ENCODE measurements at places on chromosomes 7 and 10. TPM values are rescaled to one million over a fixed set of nuclear protein-coding genes. Genes with fewer than 3 reads are reported as not detected.

Gene CALD1
- not detected for total RNA-seq

Gene SSC4D
- 2.2 TPM for total RNA-seq

Gene FFAR4
- total RNA-seq, result 88.1 TPM

Gene OR2A12
- total RNA-seq, result not detected

- DNase-seq, result no peak
Observed at GRCh38 chr7:52088008-52088901, 771.6 kb upstream of the COBL start.

DNA sequence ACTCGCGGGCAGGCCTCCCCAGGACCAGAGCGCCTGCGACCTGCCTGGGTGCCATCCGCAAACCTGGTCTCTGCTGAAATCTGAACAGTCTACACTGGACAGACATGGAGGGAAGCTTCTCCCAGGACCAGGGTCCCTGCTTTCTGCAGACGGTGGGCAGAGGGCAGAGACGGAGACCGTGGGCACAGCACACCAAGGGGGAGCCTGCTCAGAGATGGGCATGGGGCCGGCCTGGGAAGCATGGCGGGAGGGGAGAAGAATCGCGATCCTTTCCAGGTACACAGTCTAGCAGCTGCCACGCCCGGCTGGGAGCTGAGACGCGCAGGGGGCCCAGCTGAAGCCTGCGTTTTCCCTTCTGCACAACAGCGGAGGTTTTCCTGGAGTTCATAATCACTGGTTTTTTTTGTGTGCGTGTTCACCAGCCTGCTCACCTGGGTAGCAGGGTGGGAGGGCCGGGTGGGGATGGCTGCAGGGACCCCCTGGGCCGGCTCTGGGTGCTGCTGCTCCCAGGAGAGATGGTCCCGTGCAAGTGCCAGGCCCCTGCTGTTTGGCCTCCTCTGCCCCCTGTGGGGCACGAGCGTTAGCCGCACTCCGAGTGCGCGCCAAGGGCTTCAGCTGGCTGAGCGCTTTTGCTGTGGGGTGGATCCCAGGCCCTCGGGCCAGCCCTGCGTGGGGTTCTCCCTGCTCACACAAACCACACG, 448.8 kb downstream of the DNAJB6 start:
- no peak for DNase-seq

- no peak for DNase-seq
Observed at GRCh38 chr10:126919426-126919825, 14.2 kb downstream of the DOCK1 start.

DNA sequence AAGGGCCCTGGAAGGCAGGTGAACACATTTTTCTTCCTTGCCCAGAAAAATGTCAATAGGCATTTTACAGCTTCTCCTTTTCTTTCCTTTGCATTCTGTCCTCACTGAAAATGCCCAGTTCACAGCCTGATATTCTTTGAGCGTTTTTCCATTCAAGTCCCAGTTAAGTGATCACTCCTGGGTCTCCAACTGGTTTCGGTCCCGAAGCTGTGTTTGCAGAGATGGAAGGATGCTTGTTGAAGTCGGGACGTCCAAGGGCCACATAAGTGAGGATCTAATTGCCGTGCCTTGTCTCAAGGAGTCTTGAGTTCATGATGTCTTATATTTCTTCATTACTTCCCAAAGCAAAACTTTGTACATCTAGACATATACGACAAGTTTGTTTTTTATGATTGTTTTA, 208.7 kb upstream of the PRKCQ start:
- no peak for DNase-seq

- no peak for DNase-seq
Observed at GRCh38 chr7:42739638-42740037, 172.2 kb downstream of the C7orf25 start.

- no peak for DNase-seq
Observed at GRCh38 chr7:21154614-21155013, 273.3 kb upstream of the SP4 start.

GRCh38 chr7:35755711-35756110, 45.1 kb upstream of the SEPTIN7 start:
- no peak for DNase-seq

DNA sequence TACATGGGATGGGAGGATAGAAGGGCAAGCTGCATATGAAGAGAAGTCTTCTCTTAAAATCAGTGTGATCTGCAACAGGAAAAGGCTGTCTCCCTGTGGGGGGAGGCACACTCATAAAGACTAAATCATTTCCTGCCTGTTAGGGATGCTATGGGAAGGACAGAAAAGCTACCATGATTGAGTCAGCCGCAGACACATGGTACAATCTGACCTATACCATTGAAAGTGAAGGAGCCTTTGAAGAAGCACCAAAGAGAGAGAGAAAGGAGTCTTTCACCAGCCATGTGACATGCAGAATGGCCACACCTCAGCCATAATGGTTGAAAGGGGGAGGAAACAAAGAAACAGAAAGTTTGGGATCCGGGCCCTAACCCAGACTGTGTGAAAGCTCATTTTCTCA, 29.1 kb downstream of the NUDCD3 start:
- no peak for DNase-seq

DNA sequence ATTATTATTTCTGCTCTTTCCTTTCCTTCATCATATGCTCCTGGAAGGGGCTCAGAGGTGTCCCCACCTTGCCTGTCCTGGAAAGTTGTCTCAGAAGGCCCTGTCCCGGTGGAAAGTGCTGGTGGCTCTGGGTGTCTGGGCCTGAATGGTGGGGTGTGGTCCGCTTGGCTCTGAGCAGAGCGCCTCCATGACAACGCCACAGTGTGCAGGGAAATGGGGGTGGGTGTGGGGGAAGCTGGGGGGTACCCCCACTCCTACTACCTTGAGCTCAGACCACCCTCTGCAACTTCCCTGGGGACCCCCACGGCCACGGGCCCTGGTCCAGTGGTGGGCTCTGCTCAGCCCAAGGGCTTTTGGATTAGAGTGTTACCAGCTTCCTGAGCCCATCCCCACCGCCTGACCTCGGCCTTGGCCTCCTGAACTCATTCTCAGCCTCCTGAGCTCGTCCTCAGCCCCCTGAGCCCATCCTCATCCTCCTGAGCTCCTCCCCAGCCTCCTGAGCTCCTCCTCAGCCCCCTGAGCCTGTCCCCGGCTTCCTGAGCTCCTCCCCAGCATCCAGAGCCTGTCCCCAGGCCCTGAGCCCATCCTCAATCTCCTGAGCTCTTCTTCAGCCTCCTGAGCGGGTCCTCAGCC, 106.4 kb upstream of the FAM20C start:
- no peak for DNase-seq

- DNase-seq, result no peak
Observed at GRCh38 chr7:29017713-29018112, 59.6 kb upstream of the TRIL start.
